ENCODE measurements at places on chromosomes 7 and 10. TPM values are rescaled to one million over a fixed set of nuclear protein-coding genes. Genes with fewer than 3 reads are reported as not detected.

DNA sequence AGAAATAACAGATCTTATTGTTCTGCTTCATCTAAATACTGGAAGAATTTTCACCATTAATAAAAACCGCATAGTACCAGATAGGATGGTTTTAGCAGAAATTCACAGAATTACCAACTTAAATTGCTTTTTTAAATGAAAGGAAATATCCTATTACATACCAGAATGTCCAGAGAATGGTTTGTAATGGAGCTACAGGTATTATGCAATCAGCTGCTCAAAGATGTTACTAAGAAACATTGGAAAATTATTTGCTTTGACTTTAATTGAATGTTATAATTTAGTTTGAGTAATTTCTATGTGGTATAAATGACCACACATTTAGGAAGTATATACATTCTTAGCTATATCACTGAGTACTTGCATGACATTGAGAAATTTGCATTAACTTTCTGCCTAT lies 338.3 kb downstream of the ETV1 start:
- DNase-seq: no peak

DNA sequence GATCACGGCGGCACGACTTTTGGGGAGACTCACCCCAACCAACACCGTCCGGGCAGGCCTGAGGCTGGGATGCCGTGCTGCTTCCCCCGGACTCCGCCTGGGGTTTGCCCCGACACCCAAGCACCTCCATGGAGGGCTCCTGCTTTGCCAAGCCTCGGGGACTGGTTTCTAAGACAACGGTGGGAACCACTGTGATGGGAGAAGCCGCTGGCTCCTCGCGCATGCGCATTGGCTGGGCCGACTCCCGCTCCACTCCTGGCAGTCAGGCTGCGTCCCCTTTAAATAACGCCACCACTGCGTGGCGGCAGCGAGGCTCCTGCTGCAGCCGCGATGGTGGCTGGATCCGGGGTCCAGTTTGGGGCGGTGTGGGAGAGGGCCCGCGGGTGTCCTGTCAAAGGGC lies 201.0 kb downstream of the ZNF716 start:
- DNase-seq: no peak

- DNase-seq: no peak
These were observed 34.0 kb downstream of the TMEM270 start for GRCh38 chr7:73894733-73895551.

DNA sequence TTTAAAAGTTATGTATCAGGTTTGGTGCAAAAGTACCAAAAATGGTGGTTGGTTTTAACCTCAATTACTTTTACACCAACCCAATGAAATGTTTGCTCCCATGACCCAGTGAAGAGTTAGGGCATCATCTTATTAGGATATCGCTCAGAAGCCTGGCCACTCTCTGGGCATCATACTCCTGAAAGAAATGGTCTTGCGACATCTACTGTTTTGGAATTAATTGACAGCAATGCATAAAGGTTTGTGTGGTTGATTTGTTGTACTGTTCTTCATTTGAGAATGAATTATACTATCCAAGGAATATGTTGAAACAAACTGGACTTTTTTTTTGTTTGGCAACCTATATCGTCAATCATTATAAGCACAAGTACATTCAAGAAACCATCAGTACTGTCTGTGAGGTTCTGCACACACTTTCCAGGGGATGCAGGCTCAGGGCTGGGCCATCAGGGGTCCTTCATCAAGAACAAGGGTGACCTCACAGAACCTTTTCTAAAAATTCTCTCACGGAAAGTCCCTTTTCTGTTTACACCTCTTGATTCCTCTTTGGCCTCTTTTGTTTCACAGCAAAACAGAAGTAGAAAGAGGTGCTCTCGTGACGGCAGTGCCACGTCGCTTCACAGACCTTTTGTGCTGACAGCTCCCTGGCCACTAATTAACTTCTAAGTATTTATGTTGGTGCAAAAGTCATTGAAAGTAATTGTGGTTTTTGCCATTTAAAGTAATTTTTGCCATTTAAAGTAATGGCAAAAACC lies 117.2 kb upstream of the KLF6 start:
- no peak for DNase-seq

- DNase-seq: no peak
These were observed 47.3 kb downstream of the DRGX start for GRCh38 chr10:49348593-49348992.

DNA sequence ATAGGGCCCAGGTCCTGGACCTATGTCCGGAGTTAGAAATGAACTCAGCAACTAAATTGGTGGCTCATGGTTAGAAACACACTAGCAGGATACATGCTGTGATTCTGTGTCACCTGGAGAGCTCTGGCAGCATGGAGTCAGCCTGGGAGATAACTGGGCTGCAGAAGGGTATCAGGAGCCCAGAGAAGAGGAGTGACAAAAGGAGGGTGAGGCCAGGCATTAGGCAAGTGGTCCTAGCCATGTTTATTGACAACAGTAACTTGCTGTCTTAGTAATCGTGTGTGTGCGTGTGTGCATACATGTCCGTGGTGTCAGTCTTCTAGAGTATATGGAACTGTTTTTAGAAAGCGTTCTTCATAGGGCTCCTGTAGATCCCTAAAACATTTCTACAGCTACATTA lies 157.5 kb upstream of the PHYHIPL start:
- DNase-seq: no peak

GRCh38 chr7:41869596-41869995 lies 166.7 kb upstream of the INHBA start:
- DNase-seq: peak; percentile 21

- DNase-seq: no peak
These were observed 6.8 kb downstream of the DLG5 start for GRCh38 chr10:77919713-77920108.

DNA sequence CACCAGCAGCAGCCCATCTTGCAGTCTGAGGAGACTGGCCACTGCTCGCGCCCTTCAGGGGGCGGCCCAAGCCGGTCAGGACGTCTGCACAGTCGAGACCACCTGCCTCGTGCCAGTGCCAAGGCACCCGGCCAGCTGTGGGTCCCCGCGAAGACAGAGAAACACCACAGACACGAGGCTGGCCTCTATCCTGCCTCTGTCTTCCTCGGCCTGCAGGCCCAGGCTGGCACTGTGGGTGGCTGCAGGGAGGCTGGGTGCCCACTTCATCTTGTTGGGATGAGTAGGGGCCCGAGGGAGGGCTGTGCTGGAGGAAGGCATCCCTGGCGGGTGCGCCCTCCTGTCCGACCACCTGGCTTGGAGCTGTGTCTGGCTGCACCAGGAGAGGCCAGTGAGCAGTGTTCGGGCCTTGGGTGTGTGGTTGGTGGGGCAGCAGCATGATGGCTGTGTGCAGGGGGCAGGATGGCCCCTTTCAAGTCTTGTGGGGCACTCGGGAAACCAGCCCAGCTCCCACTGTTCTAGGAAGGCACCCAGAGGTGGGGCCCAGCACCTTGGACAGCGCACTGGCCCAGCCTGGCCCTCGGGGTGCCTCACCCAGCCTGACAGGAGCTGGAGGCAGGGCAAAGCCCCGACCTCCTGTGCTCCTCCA lies 7.3 kb downstream of the DPYSL4 start:
- DNase-seq: no peak

- no peak for DNase-seq
These were observed 4.8 kb downstream of the SH3PXD2A start for GRCh38 chr10:103850572-103850895.

DNA sequence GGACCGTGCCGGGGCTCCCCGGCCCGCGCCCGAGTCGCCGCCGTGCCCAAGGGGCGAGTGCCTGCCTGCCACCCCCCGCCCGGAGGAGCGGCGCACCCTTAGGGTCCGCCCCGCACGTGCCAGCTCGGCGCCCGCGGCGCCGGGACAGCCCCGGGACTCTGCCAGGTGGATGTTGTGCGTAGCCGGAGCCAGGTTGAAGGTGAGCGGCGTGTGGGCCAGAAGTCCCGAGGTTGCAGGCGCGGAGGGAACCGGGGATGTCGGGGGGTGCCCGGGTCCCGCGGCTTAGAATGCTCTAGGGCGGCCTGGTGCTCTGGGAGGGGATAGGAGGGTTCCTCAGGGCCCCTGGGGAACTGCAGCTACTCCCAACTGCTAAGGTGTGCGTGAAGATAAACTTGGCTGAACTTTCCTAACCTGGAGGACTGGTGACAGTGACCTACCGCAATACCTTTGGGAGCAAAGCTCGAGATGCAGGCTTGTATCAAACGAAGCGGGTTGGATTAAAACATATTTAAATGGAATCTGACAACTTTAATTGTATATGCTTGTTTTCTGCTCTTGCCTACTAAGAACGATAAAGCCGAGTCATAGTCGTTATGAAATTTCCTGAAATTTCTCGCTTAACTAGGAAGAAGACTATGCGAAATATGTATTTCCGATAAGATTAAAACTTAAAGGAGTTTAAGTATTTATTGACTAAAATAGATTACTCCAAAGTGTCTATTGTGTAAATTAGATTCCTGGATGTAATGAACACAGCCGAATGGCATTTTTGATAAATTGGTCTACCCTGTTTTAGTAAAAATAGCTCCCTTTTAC lies at the start of gene CUX1:
TSS of gene CUX1 (plus strand) at position 156 of the 816 bp plus-strand sequence. CDS start at position 170, 14 bp downstream.
- DNase-seq: peak; percentile 42

- DNase-seq: no peak
These were observed 34.0 kb downstream of the PRKAR2B start for GRCh38 chr7:107078517-107078966.

DNA sequence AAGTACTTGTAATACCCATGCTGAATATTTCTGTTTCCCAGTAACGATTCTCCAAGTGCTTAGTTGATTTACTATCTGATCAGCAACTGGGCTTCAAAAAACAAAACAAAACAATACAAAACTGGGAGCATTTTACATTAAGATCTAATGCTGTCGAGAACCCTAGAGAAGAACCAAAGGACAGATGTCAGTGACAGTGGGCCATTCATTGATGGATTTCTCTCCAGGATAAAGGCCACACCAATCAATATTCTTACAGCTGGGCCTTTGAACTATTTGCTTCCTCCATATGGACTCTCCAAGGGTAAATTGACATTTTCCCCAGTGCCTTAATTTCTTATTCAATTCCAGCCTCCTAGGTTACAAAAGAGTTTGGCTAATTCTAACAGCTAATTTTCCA lies 217.5 kb downstream of the ADAM12 start:
- no peak for DNase-seq

- DNase-seq: no peak
These were observed 103.9 kb downstream of the SLC37A3 start for GRCh38 chr7:140294454-140294853.

DNA sequence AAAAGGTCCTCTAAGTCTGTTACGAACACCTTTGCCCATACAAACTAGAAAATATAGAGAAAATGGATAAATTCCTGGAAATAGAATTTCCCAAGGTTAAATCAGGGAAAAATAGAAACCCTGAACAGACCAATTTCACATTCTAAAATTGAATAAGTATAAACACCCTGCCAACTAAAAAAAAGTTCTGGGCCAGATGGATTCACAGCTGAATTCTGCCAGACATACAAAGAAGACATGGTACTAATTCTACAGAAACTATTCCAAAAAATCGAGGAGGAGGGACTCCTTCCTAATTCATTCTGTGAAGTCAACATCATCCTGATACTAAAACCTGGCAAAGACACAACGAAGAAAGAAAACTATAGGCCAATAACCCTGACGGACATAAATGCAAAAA lies 400.4 kb upstream of the SEMA3A start:
- no peak for DNase-seq

DNA sequence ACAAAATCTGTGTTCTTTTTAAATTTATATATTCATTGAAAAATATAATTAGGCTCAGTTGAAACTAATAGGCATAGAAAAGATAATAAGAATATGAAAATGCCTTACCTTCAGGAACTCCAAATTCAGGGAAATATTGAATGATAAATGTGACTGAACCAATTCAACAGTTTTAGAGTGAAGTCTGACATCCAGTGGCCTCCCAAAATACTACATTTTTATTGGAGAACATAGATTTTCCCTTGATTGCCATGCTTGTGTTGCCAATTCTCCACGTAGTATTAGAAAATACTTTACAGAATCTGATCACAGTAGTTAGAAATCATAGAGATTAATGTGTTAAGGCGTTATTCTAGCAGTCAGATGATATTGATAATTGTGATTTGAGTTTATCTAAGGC lies 1246.7 kb downstream of the GATA3 start:
- peak; percentile 5 for DNase-seq

- no peak for DNase-seq
These were observed 126.4 kb upstream of the SDK1 start for GRCh38 chr7:3174515-3175284.

GRCh38 chr7:1537535-1538412 lies 7.3 kb downstream of the MAFK start:
- DNase-seq: peak; percentile 96

DNA sequence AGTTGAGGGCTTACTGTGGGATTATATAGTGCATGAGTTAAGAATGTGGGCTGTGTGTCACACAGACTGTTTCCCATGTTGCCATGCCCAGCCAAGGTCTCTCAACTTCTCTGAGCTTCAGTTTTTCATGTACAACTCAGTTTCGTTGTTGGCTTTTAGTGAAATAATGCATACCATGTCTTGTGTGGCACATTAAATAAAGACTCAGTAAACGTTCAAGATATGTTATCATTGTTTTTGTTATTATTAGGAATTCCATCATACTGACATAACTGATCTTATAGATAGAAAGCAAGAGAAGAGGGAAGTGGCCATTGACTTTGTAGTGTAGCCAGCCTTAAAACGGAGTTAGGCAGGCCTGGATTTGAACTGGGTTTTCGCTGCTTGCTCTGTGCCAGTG lies 2.9 kb downstream of the CDK14 start:
- peak; percentile 47 for DNase-seq

- DNase-seq: no peak
These were observed 2.9 kb downstream of the MIOS start for GRCh38 chr7:7569615-7570014.

GRCh38 chr10:74049955-74050354 lies 52.0 kb downstream of the VCL start:
- peak; percentile 50 for DNase-seq

DNA sequence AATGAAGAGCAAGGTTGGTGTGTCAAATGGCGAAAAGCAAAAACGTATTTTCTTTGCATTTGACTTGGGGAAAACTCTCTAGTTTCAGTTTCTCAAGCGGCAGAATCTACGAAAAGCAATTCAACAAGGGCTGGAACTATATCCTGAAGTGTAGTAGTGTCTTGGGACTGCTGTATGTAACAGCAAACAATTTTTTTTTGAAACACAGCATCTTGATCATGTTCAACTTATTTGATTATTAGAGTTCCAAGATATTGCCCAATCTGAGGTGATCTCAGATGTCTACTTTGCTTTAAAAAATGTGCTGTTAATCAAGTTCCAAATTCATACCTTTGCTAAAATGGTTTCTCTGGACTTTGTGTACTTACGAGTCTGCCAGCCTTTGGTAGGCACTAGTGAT lies 120.6 kb downstream of the ZWINT start:
- DNase-seq: no peak

DNA sequence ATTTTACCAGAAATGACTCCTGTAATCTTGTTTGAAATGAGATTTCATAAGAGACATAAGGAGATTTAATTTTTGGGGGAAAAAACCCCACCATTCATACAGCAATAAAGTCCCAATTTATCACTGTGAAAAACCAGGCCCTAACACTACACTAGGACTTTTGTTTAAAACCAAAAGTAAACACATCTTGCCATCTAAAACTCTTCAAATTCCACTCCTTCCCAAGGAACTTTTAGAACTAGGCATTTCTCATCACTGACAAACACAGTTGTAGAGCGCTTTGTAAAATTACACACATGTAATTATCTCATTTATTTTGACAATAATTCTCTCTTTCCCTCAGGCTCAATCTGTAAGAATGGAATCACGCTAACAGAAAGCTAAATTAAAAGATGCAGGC lies 128.1 kb upstream of the C1QL3 start:
- DNase-seq: no peak

Gene SUN3
- not detected for total RNA-seq

Gene TMEM270
- not detected for total RNA-seq

Gene TBXAS1
- 19.3 TPM for total RNA-seq

Gene FKBP9
- 209 TPM for total RNA-seq

Gene SPDYE2B
- total RNA-seq: 2.6 TPM

Gene NPTX2
- 14.7 TPM for total RNA-seq

Gene SUGCT
- 33.5 TPM for total RNA-seq

Gene SPDYE11
- 1.7 TPM for total RNA-seq

Gene ACBD7
- 1.9 TPM for total RNA-seq

All from umbilical cord (tissue), 2 donors.